GM13977 (cell line): ENCODE measurements at places on chromosomes 4 and X.
A peak's percentile ranks its signal among the peaks of the same experiment; 100 is the strongest.

DNA sequence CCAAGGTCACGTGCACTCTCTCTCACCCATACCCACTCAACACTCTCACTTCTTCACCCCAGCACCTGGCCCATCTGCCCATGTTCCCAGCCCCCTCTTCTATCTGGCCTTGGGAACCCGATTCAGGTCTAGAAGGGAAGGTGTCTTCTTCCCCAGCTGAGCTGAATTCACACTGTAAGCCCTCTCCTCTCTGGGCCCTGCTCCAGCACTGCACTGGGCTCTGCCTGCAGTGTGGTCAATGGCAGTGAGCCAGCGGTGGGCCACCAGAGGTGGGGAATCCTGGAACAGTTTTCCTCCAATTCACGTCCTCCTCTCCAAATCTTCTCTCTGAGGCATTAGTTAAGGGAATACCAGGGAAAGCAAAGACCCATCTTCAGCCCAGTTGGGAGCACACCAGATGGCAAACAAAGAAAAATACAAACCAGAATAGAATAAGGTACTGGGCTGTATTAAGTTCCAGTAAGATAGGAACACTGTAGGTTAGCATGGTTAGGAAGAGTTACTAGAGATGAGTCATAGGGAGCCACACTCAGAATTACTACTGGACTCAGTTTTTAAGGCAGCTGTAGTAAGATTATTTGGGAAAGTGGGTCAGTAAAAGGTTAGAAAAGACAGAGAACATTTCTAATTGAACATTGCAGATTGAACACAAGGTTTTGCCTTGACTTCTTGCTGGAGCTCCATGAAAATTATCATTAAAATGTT is 5.0 kb downstream of the AWAT2 start:
- DNase-seq = no peak

DNA sequence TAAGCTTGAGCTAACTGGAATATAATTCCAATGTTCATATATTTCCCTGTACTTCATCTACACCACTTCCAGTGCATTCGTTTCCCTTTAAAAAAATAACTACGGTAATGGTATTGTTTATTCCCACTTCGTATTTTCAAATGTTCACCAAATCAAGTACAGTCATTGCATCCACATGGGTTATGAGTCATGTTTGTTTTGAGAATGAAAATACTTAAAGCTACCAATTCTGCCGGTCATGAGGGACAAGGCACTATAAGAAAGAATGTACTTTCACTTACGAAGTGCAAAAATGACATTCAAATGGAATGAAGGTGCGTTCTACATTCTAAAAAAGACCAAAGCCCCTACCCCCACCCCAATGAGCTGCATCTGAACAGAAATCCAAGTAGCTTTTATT is 174.4 kb upstream of the FGF13 start:
- DNase-seq = no peak

GRCh38 chr4:79492148-79492547 is 84.1 kb upstream of the GK2 start:
- DNase-seq = no peak

- DNase-seq = no peak
Observed at GRCh38 chr4:8239661-8240060, 29.9 kb upstream of the HTRA3 start.

GRCh38 chr4:57658188-57658587 is 548.0 kb upstream of the IGFBP7 start:
- DNase-seq = no peak

GRCh38 chr4:149140841-149141240 is 674.8 kb downstream of the IQCM start:
- no peak for DNase-seq

DNA sequence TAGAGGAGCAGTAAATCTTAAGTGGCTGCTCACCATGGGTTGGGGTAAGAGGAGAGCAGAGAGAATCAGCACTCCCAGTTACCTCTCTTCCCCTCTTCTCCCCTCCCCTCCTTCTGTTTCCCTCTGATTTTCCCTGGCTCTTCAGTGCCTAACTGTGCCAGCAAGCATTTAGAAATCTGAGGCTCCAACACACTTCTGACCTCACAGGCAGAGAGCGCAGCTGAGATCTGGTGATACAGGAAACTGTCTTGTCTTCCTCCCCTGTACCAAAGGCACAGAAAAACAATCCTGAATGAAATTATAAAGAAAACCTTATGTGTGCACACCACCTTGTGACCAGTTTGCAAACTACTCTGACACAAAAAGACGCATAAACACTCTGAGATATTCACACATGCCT is 82.4 kb upstream of the SMIM10 start:
- DNase-seq = no peak

DNA sequence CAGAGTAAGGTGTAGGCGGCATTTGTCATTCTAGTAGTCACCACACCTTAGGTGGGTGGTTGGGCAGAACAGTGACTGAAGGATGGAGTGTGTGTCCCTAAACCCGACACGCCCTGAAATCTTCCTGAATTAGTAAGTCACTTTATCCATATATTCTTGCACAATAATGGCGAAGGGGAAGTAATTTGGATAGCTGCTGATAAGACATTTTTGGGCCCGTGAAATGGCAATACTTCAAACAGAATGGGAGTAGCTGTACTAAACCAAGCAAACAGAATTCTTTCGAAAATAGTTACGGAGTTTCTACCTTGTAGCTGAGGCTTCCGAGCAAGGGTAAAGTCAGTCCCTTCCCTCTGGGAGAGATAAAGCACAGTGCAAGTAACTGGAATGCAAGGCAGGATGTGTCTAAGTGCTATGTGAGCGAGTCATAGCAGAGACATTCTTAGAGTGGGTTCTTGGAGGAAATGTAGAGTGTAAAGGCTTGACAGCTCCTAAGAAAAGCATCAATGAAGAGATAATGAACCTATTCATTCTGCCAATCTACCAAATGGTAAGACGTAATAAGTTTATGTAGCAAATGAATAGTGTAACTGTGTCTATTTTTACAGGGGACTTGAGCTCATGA is 72.8 kb downstream of the CLCN5 start:
- no peak for DNase-seq

GRCh38 chrX:120456973-120457372 is 12.1 kb downstream of the LAMP2 start:
- DNase-seq = no peak

- DNase-seq = no peak
Observed at GRCh38 chrX:37844622-37845021, 2.7 kb downstream of the DYNLT3 start.

DNA sequence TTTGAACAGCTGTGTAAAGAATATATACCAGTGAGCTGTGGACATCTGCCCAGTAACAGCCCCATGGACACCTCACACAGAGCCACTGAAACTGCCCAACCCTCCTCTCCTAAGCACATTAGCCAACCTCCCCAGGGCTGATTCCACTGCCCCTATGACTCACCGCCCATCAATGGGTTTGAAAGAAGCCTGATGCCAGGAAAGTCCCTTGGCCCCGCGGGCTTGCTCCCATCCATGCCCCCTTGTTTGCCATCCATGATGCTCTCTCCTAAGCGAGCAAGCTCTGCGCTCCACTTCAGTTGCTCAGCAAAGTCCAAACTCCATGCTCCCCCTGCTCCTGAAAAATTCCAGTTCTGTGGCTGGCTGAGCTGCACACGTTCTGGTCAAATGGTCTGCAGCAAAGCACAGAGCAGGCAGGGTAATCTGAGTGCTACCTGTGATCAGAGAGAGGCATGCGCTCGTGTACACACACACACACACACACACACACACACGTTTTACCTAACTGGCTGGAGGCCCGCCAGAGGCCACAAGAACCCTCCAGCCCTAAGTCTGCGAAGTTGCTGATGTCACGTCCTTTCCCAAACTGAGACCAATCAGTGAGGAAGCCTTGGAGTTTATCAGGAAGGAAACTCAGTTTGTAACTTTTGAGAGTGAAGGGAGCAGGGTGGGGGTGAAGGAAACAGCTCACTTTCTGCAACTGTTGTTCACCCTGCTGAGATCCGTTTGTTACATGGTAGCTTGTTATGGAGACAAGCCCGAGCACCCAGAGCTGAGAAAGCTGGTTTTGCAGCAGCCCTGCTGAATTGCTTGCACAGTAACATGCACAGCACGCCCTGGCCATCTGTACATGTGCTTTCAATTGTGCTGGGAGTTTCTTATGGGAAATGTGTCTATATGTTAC is at the start of gene ASB9:
Gene ASB9, minus strand, starts transcription at position 466 of the 904 bp plus-strand sequence. Its CDS starts 209 bp downstream, at position 257.
- DNase-seq = peak; percentile 28

- DNase-seq = peak; percentile 77
Observed at GRCh38 chrX:119647552-119648420, 41.6 kb upstream of the NKRF start.

DNA sequence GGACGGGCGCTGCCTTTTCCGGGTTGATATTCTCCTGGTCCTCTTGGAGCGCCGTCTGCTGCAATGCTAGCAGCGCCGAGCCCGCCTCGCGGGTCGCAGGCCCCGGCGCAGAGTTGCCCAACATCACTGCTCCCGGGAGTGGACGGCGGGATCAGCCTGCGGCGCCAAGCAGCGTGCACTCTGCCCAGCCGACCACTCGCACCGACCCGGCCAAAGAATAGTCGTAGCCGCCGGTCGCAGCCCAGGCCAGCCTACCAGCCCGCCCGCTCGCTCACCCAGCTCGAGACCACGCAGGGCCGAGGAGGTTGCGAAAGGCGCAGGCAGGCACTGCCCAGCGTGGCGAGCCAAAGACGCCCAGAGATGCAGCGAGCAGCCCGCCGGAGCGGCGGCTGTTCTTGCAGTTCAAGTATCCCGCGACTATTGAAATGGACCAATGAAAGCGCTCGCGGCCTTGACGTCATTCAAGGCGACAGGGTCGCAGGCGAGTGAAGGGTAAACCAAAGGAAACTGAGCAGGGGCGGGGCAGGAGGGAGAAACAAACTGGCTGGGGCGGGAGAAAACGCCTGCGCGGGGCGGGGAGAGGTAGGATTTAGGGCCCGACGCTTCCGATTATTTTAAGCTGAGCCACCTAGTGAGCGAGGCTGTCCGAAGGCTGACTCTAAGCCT is at the start of gene CCNA2:
Gene CCNA2, minus strand, starts transcription at position 379 of the 666 bp plus-strand sequence. Its CDS starts 255 bp downstream, at position 124.
- DNase-seq = peak; percentile 96

GRCh38 chr4:121252224-121252806 is 88.2 kb upstream of the TNIP3 start:
- peak; percentile 55 for DNase-seq

DNA sequence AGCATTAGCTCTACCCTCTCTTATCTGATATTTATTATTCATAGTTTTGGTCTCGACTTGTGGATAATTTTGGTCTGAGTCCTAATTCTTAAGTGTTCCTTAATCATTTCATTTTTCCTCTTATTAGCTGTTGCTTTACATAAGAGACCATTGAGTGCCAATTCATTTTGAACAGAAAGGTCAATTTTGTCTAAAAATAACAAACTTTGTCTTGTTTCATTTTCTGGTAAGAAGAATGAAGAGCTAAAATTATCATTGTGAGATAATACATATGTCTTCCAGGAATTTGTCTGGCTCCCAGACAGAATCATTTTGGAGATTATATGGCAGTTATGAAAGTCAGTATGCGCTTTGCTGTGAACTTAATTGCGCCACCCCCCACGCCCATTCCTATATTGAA is 1471.8 kb downstream of the PCDH7 start:
- DNase-seq = no peak

DNA sequence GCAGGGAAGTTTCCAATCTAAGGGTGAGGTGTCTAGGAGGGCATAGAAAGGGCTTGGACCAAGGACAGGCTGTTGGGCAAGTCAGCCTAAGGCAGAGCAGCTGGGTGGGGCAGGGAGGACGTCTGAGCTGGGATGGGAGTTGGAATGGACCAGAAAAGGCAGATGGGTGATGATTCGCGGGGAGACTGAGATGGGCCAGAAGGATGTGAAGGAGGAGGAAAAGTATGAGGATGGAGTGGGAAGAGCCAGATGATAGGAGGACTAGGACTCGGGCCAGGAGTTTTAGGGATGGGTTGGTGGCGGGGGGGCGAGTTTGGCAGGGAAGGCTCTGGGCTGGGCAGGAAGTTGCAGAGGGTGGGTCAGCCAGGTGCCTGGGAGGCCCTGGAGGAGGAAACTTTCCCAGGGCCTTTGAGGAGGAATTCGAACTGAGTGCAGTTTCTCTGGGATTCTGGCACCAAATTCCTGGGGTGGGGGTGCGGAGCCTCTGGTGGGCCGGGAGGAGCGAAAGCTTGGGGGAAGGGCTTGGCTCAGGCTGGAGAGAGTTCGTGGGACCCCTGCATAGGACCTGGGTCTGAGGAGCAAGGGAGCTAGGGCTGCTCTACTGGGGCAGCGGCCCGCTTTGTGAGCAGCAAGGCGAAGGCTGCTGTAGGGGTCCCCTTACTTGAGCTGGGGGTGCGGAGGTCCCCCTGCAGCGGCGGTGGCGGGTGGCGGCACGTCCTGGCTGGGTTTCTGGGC is 8.7 kb upstream of the TIMP1 start:
- no peak for DNase-seq

DNA sequence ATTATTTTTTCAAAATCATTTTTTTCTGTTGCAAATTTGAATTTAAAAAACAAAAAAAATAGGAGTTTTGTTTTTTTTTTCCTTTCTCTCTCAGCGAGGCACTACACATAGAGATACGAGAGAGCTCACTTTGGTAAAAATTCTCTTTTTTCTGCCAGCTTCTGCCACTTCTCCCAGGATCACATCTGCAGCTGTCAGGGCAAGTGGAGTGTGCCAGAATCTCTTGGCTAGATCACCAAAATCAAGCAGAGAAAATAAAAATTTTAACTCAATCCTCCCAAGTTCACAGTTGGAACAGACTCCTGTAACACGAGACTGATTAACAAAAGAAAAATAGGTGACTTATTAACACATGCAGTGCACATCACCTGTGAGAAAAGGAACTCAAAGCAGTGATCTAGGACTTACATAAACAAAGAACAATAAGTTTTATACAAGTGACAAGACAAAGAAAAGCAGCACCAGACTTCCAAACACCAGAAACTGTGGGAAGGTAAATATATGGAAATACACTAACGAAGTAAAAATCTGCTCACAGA is 213.2 kb upstream of the ZFP42 start:
- DNase-seq = no peak

- DNase-seq = no peak
Observed at GRCh38 chrX:68872171-68872570, 43.4 kb downstream of the EFNB1 start.

DNA sequence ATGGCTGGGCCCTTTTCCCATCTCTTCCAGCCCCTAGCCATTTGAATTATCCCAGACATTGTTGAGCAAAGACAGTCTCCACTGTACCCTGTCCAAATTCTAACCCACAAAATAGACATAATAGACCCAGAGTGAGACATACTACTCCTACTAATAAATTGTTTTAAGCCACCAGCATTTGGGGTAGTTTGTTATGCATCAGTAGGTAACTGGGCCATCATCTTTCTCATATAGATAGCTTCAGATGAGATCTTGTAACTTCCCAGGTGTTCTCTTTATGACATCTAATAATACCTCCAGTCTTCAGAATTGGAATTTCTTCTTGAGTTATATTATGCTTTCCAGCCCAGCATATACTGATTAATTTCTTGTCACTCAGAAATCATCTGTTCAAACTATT is 117.2 kb upstream of the OTUD4 start:
- no peak for DNase-seq

DNA sequence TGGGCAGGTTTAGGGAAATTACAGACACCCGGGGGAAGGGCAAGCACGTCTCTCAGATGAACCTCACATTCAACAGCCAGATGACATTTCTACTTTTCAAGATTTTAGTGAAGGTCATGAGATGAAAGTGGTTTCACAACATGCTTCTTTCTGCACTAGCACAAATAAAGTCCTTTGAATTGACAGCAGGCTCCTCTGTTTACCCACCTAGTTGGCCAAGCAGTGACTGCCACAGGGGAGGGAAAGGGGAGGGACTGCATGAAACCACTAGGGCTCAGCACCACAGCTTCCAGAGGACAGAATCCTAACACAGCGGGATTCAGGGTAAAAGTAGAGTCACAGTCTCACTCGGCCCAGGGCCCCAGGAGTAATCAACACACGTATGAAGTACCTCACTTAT is 6.2 kb downstream of the RAB40A start:
- DNase-seq = no peak
